ENCODE measurements at places on chromosomes 2 and 18. TPM values are rescaled to one million over a fixed set of nuclear protein-coding genes. Genes with fewer than 3 reads are reported as not detected.
A peak's percentile ranks its signal among the peaks of the same experiment; 100 is the strongest.

GRCh38 chr2:53969285-53969967 is 1.4 kb downstream of the PSME4 start:
- DNase-seq = no peak

GRCh38 chr2:195903956-195904355 is 164.7 kb downstream of the DNAH7 start:
- no peak for DNase-seq

DNA sequence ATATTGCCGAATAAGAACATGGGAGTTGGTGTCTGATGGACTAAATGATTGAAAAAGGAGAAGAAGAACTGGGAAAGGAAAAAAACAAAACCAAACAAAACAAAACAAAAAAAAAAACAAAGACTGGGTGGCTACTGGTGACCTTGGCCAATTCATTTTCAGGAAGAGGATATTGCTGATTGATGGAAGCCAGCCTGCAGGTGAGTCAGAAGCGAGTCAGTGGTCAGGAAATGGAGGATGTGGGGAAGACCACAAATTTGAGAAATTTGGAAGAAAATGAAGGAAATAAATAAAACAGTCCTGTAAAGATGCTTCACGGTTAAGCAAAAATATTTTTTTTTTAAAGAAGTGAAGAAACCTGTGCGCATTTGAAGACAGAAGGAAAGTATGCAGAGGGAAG is 296.9 kb downstream of the ZNF521 start:
- no peak for DNase-seq

DNA sequence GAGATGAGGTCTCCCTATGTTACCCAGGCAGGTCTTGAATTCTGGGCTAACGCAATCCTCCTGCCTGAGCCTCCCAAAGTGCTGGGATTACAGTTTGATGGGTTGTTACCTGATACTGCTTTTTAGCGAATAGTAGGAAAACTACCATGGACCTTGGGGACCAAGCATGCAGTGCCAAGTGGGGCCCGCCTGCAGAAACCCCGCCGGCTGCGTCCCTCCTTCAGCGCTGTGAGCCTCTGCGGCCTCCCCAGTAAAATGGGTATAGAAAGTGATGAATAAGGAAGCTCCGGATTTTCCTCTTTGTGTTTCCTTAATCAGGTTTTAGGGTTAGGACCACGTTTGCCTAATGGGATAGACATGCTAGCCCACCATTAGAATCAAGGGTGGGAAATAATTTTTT is 30.4 kb downstream of the RAMP1 start:
- DNase-seq = no peak

GRCh38 chr2:157818227-157818626 is 57.9 kb downstream of the ACVR1 start:
- DNase-seq = peak; percentile 82

GRCh38 chr2:9767656-9768281 is 75.5 kb upstream of the TAF1B start:
- no peak for DNase-seq

DNA sequence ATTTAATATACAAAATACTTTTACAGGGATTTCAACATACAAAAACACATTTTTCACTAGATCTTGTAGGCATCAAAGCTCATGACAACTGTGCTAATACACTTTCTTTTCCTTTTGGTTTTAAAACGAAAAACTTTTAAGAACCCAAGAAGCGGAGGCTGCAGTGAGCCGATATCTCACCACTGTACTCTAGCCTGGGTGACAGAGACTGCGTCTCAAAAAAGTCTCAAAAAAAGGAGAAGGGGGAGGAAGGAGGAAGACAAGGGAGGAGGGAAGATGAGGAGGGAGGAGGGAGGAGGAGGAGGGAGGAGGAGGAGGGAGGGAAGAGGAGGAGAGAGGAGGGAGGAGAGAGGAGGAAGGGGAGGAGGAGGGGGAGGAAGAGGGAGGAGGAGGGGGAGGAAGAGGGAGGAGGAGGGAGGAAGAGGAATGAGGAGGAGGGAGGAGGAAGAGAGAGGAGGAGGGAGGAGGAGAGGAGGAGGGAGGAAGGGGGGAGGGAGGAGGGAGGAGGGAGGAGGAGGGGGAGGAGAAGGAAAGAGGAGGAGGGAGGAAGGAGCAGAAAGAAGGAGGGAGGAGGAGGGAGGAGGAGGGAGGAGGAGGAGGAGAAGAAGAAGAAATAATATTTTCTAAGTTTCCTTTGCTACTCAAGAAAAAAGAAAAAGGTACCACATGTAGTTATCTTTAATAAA is 13.8 kb downstream of the ROCK2 start:
- DNase-seq = no peak

DNA sequence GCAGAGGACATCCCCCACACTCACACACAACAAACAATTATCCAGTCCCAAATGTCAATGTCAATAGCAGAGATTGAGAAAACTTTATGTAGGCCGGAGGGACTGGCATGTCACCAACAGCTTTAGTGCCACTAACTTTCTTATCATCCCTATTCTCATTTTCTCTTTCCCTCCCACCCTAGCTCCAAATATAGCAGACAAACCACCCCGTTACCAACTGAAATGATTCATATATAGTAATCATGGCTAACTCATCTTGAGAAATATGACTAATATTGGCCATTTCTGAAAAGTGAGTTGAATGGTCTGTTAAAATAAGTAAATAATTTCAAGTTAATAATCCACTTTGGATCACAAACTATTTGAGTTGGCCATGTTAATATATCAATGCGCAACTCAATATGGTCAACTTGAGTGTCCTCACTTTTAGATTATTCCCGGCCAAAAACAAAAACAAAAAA is 242.1 kb upstream of the RND3 start:
- no peak for DNase-seq

- no peak for DNase-seq
Measured at GRCh38 chr18:39523281-39523680, 1957.7 kb upstream of the CELF4 start.

Gene CHRNG
- not detected for total RNA-seq

GRCh38 chr2:233643128-233643527 is 6.9 kb downstream of the UGT1A10 start:
- peak; percentile 6 for DNase-seq

Gene GALR1
- total RNA-seq = 0.04 TPM

DNA sequence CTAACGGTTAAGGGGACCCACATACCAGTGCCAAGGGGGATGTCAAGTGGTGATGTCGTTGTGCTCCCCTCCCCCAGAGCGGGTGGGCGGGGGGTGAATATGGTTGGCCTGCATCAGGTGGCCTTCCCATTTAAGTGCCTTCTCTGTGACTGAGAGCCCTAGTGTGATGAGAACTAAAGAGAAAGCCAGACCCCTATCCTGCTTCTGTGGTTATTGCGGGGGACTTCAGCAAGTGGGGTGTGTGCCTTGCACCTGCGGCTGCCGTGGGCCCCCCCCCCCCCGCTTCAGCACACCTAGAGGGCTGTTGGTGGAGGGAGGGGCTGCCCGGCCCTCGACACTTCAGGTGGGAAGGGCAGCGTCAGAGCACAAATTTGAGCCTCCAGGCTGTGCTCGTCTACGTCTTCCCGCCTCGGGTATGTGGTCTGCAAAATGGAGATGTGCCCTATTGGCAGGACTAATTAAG is 6.1 kb downstream of the CTDSP1 start:
- no peak for DNase-seq

DNA sequence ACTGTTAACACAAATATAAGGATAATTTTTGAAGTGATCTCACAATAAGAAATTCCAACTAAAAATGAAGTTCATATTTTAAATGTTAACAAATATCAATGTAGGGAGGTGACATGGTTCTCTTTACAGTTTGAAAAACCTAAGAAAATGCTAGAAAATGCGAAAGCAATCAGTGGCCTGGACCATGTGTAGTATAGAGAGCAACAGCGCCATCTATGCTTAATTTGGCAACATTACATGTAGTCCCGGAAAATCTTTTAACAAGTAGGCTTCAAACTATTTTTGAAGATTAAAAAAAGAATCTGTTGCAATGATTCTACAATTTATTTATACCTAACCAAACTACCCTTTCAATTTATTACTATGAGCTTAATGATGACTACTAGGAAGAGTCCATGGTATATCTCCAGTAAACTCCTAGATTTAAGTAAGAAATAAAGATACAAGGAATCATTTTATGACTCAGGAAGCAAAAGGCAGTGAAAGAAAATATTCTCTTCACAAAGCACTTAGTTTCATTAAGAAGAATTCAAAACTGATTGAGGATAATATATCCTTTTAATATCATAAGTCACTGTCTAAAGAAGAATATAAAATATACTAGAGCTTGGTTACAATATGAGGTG is 33.3 kb downstream of the NDUFA10 start:
- no peak for DNase-seq

DNA sequence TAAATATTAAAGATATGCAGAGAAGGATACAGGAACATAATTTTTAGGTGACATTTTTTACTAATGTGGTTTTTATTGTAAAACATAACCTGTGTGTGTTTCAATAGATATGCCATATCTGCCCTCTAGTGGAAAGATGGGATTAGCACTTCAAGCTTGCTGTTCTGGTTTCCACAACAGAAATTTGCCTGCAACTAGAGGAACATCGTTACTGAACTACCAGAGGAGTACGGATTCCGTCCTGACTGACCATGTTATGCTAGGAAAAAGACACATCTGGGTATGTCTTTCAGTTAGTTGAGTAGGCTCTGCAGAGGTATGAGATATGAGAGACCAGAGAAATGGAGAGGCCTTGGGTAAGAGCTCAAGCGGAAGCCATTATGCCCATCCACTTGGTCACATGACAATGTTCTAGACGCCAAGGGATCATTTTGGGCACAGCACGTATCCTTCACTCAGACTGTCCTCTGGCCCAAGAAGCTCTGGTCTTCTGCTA is 104.9 kb downstream of the MBD2 start:
- no peak for DNase-seq

Gene RUFY4
- total RNA-seq = not detected

Gene RNF103
- total RNA-seq = 36.7 TPM

- DNase-seq = no peak
Measured at GRCh38 chr2:54656863-54657262, 66.6 kb upstream of the EML6 start.

DNA sequence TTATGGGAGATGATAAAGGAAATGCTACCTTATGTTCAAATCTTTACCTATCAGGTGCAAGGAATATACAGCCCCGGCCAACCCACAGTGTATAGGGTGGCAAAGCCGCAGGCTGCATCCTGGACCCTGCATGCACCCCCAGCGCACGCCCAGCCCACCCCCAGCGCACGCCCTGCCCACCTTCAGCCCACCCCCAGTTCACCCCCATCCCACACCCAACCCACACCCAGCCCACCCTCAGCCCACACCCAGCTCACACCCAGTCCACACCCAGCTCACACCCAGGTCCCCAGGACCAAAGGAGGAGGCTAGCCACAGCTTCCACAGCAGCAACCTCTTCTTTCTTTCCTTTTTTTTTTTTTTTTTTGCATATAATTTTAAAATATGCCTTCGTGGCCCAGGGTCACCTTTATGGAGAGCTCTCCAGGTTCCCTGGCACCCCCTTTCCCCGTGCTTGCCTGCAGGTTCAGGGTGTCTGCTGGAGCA is 120.9 kb downstream of the PTGR3 start:
- DNase-seq = no peak

DNA sequence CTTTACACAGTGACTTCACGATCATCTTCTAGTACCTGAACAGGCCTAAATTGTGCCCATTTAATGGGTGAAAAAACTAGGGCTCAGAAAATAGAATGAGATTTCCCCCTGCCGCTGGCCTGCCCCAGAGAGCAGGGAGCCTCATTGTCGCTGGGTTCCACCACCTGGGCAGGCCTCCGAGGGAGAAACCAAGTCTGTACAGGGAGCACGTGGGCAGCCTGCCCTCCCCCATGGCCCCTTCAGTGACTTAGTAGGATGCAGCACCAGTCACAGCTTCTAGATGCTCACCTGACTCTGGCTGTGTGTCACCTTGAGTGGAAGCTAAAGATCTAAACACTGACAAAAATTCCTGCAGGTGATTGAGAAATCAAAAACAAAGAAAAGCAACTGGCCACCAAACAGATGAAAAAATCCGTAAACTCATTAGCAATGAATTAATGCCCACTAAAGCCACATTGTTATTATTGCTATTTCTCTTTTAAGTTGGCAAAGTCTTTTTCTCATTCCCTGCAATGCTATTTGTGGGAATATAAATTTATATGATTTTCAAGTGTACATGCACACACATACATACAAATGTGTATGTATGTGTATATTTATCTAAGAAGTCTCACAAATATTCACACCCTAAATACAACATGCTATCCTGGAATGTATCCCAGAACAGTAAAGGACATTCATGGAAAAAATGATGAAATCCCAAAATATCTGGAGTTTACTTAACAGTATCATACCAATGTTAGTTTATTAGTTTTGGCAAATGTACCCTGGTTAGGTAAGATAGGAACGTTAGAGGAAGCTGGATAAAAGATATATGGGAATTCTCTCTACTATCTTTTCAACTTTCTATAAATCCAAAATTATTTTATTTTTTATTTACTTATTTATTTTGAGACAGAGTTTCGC is 18.7 kb upstream of the ASPRV1 start:
- DNase-seq = no peak

DNA sequence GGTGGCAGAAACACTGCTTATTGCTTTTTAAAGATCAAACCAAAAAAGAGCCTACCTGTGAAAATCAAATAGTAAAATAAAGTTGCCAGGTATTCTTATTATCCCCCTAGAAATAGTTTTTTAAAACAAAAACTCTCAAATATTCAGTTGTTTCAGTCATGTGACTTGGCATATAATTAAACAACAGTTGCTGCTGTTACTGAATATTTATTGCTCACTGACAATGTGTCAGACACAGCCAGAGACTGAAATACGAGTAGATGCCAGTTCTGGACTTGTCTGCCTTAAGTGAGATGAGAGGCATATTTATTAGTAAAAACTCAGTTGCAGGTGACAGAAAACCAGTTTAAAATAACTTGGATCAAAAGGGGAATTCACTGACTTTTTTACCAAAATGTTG is 106.0 kb upstream of the RAB12 start:
- DNase-seq = no peak

DNA sequence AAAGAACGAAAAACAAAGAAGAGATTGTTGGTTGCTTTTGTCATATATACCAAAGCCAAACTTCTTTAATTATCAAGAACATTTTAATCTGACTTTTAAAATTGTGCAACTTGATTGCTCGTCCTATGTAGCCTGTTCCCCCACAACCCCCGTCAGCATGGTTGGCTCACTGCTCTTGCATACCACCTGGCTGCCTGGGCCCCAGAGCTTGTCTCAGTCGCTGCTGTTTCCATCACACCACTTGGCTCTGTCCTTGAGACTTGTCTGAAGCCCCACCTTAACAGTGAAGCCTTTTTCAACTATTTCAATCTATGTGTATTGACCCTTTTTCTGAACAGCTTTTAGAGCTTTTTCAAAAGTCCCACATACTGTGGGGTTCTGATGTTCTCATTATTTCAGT is 270.8 kb downstream of the ZNF407 start:
- DNase-seq = no peak

GRCh38 chr2:38353402-38353801 is 23.7 kb downstream of the ATL2 start:
- no peak for DNase-seq

DNA sequence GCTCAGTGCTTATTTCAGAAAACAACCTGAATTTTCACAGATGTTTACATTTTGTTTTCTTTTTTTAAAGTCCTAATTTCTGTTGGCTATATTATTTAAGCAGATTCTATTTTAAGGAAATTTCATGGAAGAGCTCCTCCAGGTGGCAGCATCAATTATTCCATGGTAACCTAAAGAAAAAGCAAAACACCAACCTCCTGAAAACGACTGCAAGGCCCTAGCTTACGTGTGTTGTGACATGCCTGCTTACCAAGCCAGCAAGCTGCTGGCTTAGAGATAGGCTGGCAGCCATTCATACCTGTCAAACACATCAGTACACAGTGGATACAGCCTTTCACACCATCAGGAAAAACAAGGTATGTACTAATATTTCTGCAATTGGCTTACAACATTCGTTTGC is 64.9 kb downstream of the LPIN2 start:
- DNase-seq = no peak

GRCh38 chr18:72456802-72457201 is 87.3 kb downstream of the CBLN2 start:
- DNase-seq = no peak
